ENCODE measurements at places on chromosomes 3 and 15.
A peak's percentile ranks its signal among the peaks of the same experiment; 100 is the strongest.

DNA sequence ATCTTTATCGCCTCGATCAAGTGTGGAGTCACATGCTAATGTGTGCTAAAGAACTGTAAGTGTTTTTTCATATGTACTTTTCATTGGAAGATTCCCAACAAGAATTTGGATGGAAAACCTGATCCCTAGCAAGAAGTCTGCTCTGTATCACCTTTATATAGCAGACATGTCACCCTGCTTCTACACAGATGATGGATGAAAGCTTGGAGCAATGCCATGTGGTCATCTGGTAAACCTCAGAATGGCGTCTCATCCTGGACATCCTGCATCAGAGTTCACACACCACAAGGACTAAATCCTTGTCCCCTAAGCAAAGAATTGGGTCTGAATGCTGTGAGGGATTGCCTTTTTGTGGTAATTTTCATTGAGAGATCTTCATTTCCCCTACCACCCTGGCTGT is 42.1 kb upstream of the CTDSPL start:
- no peak for DNase-seq

DNA sequence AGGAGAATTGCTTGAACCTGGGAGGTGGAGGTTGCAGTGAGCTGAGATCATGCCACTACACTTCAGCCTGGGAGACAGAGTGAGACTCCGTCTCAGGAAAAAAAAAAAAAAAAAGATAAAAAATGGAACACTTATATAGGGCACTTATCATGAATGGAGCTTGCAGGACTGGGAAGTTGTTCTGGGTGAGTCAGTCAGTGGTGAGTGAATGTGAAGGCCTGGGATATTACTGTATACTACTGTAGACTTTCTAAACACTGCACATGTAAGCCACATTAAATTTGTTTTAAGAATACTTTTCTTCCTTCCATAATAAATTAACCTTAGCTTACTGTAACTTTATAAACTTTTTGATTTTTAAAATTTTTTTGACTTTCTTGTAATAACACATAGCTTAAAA is 59.8 kb downstream of the SFMBT1 start:
- DNase-seq, result no peak

GRCh38 chr15:30990036-30990435 is 1.4 kb downstream of the MTMR10 start:
- no peak for DNase-seq

GRCh38 chr3:112931736-112932521 is 43.0 kb downstream of the CD200R1 start:
- no peak for DNase-seq

DNA sequence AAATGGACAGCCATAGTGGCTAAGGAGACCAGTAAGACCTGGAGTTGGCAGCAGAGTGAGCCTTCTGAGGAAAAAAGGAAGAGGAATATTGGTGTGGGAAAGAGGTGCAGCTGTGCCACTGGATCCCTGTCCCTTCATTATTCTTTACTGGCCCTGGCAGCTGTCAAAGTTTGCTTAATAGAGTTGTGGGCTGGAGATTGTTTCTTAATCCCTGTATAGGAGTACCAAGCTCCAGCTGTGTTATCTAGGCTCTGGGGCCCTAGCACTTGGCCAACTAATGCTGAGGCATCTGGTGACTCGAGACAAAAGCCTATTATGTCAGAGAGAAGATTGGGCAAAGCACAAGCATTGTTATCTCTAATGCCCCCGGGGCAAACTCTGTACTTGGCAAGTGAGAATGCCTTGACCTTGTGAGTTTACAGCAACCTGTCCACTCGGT is 61.4 kb downstream of the ZNF609 start:
- DNase-seq, result peak; percentile 29

- DNase-seq, result no peak
These were observed 9.5 kb downstream of the ISL2 start for GRCh38 chr15:76345880-76346668.

DNA sequence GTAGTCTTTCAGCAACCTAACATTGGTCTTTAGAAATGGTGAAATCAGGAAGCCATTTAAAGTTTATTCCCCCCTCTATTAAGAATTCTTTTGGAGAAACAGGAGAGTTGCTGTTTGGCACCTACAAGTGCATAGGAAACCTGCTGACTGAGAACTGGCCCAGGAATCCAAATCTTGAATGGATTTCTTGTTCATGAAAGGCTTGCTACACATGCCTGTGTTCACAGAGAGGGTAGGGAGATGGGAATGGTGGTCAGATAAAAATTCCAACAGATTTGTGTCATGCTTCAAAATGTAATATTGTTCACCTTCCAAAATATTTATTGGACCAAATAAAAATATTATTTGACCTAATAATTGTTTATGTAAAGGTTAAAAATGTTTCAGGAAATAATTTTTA is 24.2 kb upstream of the ZPLD1 start:
- no peak for DNase-seq

DNA sequence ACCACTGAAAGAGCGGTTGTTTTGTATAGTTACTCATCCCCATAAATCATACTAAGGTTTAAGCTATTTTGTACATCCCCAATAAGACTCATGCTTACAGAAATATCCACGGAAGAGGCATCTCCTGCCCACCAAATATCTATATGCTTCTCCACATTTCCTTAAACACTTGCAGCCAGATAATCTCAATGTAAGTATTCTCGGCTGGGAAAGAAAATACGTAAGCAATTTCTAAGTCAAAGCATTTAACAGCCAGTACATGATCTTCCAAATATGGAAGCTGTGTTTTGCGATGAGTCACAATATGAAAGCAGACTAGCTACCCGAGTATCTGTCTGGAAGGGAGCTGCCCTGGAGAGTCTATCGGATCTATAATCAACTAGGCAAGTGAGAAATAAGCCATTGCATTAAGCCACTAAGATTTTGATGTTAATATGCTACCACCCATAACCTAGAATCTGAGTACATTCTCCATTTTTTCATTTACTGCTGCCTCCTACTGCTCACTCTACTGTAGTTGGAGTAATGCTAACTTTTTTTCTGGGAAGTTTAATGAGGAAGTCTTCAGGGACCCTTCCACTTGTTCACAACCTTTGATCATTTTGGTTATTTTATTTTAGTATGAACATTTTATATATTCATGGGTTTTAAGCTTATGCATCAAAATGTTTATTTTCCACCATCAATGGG is 26.9 kb upstream of the ZMAT3 start:
- DNase-seq, result no peak

DNA sequence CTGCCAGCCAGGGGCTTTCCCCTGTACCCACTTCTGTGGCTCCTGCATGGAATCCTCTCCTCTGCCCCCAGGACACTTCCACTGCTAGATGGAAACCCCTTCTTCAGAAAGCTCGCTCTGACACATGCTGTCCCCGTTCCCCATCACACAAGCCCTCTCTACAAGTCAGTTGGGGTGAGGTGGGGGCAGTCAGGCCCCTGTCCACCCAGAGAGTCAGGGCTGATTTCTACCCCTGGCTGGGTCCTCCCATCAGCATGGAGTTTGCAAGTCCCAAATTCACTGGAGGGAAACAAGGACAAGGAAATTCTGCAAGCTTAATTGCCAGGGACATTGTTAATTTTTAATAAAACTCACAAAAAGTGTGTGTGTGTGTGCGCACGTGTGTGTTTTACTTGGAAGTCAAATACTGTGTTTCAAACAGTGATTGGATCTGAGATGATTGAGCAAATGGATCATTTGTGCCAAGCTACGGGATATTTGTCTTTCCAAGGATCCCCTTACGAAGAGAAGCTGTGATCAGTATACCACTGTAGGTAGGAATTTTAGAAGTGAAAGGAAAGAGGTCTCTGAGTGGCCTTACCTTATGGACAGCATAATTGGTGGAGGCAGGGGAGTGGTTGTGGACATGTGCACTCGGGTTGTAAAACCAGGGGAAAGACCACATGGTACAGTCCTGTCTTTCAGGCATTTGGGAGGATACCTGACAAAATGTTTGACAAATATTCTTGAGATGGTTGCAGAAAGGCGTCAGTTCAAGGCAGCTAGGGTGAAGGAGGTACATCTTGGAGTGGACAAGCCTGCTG is 1.5 kb upstream of the AMOTL2 start:
- no peak for DNase-seq

DNA sequence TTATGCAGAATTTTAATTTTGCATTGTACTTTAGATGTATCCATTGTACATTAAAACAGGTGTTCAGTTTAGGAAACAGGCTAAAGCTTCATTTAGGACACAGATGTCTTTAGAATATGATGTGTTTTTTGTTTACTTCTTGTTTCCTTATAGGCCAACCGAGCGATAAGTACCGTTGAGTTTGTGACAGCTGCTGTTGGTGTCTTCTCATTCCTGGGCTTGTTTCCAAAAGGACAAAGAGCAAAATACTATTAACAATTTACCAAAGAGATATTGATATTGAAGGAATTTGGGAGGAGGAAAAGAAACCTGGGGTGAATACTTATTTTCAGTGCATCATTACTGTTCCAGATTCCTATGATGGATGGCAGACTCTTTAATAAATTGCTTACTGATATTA is 29.4 kb downstream of the PLAAT1 start:
- no peak for DNase-seq

DNA sequence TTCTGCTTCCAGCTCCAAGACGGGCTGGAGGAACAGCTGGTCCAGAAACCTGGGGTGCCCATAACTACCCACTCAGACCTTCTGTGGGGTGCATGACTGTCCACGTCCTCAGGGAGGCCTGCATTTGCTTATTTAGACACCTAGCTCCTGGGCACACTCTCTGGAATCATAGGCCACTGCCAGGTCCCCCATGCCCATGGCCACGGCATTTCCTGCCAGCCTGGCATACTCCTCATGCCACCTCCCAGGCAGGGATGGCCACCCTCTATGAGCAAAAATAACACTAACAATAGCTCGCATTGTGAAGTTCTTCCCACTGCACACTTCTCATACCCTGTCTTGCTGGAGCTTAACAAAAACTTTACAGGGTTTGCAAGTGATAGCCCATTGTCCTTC is 166.9 kb upstream of the TPM1 start:
- no peak for DNase-seq

- peak; percentile 56 for DNase-seq
These were observed 520 bp downstream of the SLC26A6 start for GRCh38 chr3:48634661-48635221.

DNA sequence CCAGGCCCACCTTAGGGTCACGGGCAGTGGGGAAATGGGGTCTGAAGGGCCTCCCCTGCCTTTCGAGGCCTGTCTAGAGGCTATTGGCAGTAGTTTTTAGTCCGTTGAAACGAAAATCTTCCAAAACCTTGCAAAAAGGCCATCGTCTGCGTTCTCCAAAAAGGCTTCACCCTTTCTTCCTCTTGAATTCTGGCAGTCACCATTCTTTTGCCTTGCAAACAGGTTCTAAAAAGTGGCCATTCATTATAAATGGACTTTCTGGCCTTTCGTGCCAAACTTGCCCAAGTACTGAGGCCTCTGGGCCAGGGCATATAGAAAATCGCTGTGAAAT is 367 bp upstream of the TARS3 start:
- no peak for DNase-seq

- DNase-seq, result no peak
These were observed 57.3 kb upstream of the PRTG start for GRCh38 chr15:55800216-55800615.

- no peak for DNase-seq
These were observed 27.9 kb downstream of the SIDT1 start for GRCh38 chr3:113560271-113560670.

DNA sequence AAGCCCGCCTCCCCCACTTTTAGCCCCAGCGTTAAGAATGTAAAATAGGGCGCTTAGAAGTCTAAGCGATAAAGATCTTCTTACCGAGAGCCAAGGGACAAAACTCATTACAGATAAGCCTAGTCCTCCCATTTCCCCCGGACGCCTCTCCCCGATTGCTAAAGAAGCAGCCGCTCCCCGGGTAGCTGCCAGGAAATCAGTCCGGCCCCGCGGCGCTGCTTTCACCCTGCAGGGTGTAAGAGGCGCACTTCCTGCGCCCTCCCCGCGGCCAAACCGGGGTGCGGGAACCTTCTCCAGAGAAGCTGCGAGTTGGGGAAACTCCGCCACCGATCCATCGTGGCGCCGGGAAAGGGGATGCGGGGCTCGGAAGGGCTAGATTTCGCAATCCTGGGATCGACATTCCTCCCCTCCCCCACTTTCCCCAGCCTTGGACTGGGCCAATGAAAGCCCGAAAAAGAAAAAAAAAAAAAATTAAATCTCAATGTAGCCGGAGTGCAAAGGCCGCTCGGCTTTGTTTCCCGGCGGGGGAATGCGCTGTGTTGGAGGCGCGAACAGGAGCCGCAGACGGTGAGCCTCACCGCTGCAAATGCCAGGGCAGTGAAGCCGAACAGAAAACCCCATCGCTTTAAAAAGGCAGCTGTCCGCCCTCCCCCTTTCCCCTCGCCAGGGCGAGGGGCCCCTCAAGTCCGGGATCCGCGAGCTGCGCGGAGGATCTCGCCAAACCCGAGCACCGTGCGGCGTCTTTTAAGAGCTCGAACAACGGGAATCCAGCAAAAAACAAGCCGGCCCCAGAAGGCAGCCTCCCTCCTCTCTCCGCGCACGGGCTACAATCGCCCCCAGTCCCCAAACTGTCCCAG is 626 bp upstream of the PTPRG start:
- peak; percentile 68 for DNase-seq

DNA sequence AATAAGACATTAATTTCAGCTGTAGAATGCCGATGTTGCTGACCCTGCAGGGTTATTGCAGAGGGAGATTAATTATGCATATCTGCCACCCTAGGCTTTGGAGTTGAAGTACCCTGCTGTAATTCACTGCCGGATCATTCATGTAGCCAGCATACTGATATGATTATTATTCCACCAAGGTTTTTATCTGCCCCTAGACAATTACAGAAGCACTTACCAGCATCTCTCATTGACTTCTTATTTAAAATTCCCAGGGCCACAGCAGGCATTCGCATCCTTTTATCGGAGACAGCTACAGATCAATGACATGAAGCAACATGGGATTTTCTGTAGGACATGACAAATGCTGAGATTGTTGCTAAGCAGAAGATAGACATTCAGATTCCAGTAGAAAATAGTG is 31.3 kb downstream of the IL1RAP start:
- DNase-seq, result no peak

GRCh38 chr3:136390574-136390973 is 140.4 kb downstream of the PCCB start:
- DNase-seq, result no peak

DNA sequence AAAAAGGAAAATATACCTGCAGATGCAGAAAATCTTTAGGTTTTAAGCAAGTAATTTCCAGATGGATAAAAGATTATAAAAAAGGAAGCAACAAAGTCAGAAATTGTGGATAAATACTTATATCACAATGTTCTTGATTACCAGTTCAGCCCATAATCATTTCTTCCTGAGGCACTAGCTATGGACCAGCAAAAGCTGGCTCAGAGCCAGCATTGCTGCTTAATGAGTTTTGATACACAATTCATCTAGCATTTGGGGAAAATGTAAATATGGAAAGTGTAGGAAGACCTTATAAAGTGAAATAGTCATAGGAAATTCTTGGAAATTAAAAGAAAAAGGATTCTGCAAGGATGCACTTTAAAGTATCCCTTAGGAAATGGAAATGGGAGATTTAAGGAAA is 168.3 kb upstream of the GBE1 start:
- peak; percentile 16 for DNase-seq

GRCh38 chr3:123536153-123536895 is 48.5 kb downstream of the HACD2 start:
- DNase-seq, result no peak

- DNase-seq, result peak; percentile 22
These were observed 193.2 kb upstream of the ZNF385D start for GRCh38 chr3:21944251-21944650.

- DNase-seq, result no peak
These were observed 204.5 kb upstream of the CMC1 start for GRCh38 chr3:28036599-28037575.

GRCh38 chr3:13593615-13594014 is 44.7 kb downstream of the FBLN2 start:
- no peak for DNase-seq

- DNase-seq, result no peak
These were observed 94.7 kb downstream of the SAMMSON start for GRCh38 chr3:70094197-70094596.

All from G401 (cell line).